ENCODE measurements at places on chromosomes 12 and 14.
A peak's percentile ranks its signal among the peaks of the same experiment; 100 is the strongest.

- DNase-seq: no peak
Measured at GRCh38 chr12:94676031-94676641, 25.8 kb upstream of the TMCC3 start.

DNA sequence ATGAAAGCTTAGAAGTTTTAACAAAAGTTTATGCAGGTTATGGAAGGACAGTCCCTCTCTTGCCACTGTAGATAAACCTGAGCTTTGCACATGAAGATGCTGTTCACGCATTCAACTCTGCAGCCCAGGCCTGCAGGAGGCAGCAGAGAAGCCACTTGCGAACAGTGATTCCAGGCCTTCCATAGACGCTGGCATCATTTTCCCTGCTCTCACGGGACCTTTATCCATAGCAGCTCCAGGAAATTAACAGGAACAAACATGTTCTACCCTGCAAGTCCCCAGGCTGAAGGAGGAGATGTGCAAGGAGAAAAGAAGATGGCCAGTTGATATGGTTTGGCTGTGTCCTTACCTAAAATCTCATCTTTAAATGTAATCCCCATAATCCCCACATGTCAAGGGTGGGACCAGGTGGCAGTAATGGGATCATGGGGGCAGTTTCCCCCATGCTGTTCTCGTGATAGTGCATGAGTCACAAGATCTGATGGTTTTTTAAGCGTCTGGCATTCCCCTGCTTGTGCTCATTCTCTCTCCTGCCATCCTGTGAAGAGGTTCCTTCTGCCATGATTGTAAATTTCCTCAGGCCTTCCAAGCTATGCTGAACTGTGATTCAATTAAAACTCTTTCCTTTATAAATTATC, 2.0 kb downstream of the ERP27 start:
- DNase-seq: no peak

- no peak for DNase-seq
Measured at GRCh38 chr14:79587875-79588274, 623.4 kb downstream of the DIO2 start.

GRCh38 chr12:104507672-104508071, 50.9 kb downstream of the CHST11 start:
- DNase-seq: no peak

DNA sequence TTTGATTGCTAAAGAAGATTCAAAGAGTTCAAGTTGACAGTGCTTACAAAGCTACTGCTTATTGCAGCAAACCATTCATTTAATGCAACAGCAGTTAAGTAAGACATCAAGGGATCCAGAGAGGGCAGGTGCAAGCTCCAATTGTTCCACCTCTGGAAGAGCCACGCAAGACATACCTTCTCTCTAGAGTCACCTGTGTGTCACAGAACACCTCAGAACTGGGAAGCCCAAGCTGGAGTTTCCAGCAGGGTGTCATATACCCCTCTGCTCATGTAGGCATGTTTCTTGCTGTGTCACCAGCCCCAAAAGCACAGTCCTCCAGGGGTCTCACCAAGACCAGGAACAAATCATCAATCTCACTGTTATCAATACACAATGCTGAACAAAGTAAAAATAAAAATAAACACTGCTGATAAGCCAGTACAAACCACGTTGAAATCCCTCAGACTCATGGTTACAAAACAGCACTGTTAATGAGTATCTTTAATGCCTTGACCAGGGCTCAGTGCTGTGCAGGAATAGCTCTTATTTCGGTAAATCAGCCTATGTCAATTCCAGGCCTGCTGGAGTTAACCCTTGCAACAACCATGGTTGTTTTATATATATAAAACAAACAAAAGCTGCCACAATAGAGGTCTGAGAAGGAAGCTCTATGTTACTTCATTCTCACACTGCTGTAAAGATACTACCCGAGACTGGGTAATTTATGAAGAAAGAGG, 37.4 kb upstream of the BATF start:
- DNase-seq: no peak

DNA sequence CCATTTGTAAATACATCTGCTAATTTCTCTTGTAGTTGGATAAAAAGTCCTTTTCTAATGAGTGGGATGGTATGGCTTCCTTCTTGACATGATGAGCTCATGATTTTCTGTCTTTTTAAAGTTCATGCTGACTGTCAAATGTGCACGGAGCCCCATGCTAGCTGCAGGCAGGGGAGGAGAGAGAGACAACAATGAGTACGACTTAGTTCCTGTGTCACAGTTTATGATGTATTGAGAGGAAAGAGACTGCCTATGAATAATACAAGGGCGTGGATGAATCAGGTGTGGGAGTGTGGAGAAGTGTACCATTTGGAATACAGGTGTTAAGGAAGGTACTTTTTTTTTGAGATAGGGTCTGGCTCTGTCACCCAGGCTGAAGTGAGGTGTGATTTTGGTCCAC, 10.7 kb upstream of the TBC1D30 start:
- DNase-seq: no peak

DNA sequence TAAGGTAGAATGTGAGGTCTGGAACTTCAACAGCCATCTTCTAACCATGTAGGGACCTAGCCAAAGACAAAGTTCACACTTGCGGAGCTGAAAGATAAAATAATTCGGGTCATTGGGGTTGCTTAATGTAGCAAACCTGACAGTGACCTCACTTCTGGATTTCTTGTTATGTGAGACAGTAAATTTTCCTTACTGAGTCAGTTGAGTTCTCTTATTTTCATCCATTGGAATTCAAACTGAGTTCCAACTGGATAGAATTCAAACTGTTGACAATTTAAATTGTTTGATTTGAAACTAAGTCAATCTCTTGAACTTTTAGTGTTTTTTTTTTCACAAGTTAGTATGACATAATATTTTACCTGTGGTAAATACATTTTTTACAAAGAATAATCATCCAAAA, 406.5 kb downstream of the ADAMTS20 start:
- DNase-seq: no peak

DNA sequence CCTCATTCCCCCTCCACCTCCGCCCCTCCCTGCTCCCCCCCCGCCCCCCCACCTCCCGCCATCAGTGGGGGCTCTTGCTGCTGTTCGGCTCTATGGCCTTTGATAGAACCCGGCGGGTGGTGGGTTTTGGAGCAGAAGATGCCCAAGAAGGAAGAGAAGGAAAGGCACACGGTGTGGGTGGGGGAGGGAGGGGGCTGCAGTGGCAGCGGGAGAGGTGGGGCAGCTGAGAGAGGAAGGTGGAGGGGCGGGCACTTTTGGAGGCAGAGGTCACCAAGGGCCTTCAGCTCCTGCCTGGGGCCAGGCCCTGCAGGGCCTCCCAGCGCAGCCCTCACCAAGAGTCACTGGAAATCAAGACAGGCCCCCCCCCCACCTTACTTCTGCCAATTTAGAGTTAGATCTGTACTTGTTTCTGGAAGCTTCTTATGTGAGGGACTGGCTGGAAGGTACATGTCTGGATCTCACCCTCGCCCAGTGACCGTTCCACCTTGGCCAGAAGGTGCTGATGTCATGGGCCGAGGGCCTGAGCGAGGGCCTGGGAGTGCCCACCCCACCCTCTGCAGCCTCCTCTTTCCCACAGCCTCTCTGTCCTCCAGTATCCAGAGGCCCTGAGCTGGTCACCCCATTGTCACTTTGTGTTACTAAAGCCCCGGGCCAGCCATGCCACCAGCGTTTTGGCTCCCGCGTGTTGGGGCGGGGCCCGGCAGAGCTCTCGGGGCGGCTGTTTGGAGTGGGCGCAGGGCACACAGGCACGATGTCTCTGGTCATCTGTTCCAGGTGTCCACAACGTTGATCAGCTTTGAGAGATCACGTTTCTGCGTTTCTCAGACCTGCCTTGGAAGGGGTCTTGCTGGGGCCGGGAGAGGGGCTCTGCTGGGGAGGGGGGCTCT, 153.9 kb downstream of the KIF26A start:
- DNase-seq: no peak

GRCh38 chr12:3607039-3607720, 116.2 kb downstream of the PRMT8 start:
- no peak for DNase-seq

GRCh38 chr12:52059582-52060497, 8.6 kb downstream of the NR4A1 start:
- DNase-seq: peak; percentile 51

GRCh38 chr12:9707864-9708808, 24.8 kb downstream of the CLECL1 start:
- DNase-seq: peak; percentile 51

DNA sequence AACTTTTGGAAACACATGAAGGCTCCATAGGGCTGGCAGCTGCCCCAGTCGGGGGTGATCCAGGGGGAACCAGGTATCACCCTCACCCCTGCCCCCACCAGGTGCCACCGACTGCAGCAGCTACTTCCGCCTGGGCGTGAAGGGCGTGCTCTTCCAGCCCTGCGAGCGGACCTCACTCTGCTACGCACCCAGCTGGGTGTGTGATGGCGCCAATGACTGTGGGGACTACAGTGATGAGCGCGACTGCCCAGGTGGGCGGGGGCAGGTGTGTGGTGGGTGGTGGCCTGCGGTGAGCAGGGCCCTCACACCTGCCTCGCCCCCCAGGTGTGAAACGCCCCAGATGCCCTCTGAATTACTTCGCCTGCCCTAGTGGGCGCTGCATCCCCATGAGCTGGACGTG, 22.3 kb upstream of the NXPH4 start:
- no peak for DNase-seq

DNA sequence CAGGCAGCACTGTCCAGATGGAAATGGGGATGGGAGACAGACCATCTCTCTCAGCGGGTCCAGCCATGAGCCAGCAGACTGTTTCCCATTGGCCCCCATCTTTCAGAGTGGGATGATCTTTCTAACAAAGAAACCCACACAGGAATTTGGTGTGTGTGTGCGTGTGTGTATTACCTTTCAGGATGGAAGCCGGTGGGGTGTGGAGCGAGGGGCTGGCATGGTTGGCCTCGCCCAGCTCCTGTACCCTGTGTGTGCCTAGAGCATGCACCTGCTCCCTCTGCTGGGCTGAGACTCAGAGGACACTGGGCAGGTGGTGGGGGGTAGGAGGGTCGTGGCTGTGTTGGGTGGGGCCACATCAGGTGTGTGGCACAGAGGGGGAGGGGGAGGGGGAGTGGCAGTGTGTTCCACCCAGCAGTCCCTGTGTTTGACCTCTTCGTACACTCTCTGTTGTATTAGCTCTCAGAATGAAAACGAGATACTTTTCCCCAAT, 33.0 kb upstream of the TSPAN9 start:
- DNase-seq: no peak

GRCh38 chr14:65251213-65251612, 148.9 kb upstream of the MAX start:
- DNase-seq: no peak

- no peak for DNase-seq
Measured at GRCh38 chr12:107512391-107512790, 173.2 kb upstream of the PWP1 start.

DNA sequence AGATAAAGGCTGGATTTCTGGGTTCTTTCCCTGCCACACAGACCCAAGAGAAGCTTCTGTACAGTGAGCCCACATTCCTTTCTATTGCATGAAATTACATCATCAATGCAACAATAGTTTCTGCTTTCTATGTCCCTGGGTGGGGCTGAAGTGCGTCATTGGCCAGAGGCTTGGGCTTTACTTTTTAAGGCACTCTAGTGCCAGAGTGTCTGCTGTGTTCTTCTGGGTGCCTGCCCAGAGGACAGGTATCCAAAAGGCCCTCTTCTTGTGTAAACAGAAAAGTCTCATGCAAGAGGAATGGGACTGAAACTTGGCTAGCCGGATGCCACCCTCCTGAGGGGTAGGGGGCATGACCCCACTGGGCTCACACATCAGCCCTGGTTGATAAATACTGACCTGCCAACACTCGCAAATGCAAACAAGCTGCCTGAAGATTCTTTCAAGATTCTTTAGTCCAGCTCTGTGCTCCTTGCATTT, 5.9 kb downstream of the KRT86 start:
- DNase-seq: no peak

DNA sequence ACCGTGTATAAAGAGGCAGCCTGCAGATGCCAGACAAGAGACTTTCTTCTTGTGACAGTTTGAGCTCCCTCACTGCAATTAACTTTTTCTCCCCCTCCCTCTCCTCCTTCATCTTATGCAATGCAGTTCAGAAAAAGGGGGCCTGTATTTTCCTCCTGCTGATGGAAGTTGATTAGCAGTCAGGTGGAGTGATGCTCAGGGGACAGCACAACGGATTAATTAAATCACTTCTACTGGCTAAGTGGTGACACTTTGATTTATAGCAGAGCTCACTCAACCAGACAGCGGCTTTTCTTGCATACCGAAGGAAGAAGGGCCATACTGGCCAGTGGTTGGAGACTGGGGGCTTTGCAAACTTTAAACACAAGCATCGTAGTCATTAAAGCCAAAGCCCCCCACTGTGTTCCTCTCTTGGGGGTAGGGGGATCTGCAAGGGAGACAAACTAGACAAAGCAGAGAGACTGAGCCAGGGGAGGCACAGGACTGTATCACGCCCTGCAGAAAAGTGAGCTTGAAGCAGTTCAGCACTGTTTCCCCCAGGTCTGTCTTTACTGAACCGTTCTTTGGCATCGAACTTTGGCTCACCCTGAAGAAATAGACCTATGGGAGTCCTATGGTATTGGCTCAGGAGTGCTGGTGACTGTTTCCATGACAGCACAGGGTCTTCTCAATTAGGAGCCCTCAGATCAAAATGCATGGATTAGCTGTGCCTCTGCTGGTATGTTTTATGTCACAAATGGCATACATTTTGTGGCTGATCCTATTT, 47.7 kb downstream of the SPRING1 start:
- no peak for DNase-seq

DNA sequence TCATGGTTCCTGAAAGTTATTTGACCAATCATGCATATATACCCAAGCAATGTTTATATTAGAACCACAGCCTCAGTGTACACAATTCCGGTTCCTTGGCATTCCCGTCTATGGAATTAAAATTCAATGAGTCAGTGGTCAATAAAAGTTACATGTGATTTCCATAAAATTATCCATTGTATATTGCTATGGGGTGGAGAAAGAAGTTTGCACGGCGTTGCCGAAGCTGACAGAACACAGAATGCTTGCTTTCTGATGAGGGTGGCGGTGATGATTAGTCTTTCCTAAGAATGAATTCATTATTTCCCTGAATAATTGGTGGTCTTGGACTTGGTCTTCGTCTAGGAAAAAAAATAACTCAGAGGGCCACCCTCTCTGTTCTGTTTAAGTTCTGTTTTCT, 214.1 kb downstream of the ANO2 start:
- no peak for DNase-seq

- DNase-seq: no peak
Measured at GRCh38 chr12:15270591-15270990, 49.4 kb upstream of the RERG start.

DNA sequence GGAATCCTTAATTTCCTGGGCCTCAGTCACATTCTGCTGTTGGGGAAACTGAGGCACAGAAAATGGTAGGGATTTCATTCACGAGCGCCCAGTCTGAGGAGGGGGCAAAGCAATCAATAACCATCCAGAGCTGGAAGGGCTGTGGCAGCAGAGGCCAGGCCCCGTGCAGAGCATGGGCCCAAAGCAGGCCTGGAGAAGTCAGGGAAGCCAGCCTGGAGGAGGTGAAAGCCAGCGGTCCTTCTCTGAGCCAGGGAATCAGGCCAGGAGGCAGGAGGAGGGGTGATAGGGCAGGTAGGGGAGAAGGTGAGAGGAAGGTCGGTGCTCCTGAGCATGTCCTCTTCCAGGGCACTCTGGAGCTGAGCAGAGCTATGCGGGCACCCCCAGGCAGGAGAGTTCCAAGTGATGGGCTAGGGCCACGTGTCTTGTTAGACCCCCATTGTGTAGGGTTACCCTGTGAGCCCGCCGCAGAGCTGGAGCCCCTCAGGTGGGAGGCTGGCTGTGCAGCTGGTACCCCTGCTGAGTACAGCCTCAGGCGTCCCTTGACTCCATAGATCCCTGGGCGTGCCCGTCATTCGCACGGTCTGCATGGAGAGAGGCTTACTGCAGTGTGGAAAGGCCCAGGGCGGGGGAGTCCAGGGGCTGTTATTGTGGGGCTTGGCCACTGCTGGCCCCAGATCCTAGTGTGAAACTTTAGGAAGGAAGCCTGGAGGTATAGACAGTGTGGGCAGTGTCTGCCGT, 4.8 kb downstream of the TNFAIP2 start:
- DNase-seq: no peak
